ENCODE measurements at places on chromosomes 2 and 18. TPM values are rescaled to one million over a fixed set of nuclear protein-coding genes. Genes with fewer than 3 reads are reported as not detected.

The AMER3 gene
- not detected for total RNA-seq

The ADRA2B gene
- not detected for total RNA-seq

The SLC38A11 gene
- total RNA-seq, result not detected

The CDH2 gene
- total RNA-seq, result 326 TPM

The NAT8 gene
- not detected for total RNA-seq

GRCh38 chr18:35692866-35693265, 111.3 kb downstream of the GALNT1 start:
- no peak for DNase-seq

DNA sequence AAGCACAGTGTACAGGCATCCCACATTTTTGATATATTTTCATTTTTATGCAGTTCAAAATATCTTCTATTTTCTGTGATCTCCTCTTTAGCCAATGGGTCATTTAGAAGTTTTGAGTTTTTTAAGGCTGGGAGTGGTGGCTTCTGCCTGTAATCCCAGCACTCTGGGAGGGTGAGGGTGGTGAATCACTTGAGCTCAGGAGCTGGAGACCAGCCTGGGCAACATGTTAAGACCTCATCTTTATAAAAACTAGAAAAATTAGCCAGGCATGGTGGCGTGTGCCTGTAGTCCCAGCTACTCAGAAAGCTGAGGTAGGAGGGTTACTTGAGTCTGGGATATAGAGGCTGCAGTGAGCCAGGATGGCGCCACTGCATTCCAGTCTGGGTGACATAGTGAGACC, 17.8 kb downstream of the UBR3 start:
- DNase-seq, result no peak

- no peak for DNase-seq
Observed at GRCh38 chr2:238006510-238006909, 39.7 kb downstream of the UBE2F start.

GRCh38 chr2:224883700-224884099, 158.6 kb downstream of the DOCK10 start:
- DNase-seq, result no peak

- DNase-seq, result no peak
Observed at GRCh38 chr2:7792031-7792651, 874.9 kb downstream of the RNF144A start.

GRCh38 chr18:74183130-74183529, 34.8 kb downstream of the TIMM21 start:
- DNase-seq, result no peak

GRCh38 chr2:765369-765768, 88.2 kb upstream of the TMEM18 start:
- DNase-seq, result no peak
